Kidney glomerular epithelial cell (primary cell): ENCODE measurements at places on chromosomes 3 and 15.

- no peak for DNase-seq
Measured at GRCh38 chr15:70358871-70359647, 261.3 kb upstream of the TLE3 start.

DNA sequence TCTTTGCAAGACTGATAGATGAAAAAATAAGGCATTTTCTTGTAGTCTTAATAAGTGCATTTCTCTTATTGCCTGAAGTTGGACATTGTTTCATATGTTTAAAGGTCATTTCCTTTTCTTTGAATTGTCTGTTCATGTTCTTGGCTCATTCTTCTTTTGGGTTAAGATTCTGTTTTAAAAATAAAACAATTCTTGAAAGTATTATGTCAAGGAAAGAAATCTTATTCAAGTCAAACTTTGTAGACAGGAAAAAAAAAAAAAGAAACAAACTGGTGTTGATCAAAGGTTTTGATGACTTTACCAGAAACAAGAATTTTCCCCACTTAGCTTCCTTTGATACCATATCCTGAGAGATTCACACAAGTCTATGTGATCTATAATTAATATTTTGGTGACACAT lies 132.9 kb upstream of the AADACL2 start:
- DNase-seq, result no peak

DNA sequence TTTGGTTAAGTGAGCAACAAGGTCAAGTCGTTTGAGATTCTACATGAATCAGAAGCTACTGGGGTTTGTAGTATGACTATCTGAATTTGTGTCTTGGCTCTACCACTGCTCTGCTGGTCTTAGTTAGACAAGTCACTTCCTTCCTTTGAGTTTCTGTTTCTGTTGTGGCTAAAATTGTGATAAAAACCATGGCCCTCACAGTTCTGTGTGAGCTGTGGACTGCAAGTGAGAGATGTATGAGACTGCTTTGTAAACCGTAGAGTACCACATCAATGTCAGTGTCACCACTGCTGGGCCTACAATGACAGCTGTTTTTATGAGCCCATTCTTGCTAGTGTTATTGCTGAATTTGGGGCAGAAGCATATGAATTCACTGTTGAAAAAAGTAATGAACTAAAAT lies 32.7 kb downstream of the RARB start:
- no peak for DNase-seq

DNA sequence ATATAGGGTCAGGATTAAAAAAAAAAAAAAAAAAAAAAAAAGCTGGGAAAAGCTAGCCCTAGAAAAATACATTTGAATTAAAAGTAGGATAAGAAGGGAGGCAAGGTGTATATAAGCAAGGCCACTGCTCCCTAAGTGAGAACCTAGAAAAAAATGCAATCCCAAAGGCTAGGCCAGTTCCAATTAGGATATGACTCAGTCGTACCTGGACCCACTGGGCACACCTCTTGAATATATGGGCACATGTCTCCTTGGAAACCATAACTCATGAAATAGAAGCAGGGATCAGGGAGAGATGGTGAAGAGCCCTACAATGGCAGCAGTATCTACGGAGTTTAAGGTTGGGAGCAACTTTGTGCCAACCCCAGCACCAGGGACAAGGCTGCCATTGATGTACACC lies 314.1 kb upstream of the IL12A start:
- no peak for DNase-seq

DNA sequence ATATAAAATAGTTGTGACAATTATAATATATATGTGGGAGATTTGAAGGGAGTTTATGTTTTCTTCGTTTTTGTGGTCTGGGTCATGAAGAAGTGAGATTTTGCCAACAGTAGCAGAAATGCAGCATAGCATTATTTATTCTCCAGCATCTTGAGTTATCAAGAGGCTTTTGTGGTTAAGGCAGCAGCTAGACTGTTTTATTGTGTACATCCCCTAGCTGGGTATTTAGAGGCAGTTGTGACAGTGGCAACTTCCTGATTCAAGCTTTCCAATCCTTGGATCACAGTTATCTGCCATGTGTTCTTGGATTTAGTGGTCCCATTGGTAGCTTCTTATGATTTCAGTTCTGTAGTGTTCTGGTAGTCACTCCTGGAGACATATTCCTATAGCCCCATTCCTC lies 29.0 kb downstream of the ARIH1 start:
- no peak for DNase-seq

GRCh38 chr15:53658827-53659555 lies 100.5 kb downstream of the WDR72 start:
- no peak for DNase-seq

DNA sequence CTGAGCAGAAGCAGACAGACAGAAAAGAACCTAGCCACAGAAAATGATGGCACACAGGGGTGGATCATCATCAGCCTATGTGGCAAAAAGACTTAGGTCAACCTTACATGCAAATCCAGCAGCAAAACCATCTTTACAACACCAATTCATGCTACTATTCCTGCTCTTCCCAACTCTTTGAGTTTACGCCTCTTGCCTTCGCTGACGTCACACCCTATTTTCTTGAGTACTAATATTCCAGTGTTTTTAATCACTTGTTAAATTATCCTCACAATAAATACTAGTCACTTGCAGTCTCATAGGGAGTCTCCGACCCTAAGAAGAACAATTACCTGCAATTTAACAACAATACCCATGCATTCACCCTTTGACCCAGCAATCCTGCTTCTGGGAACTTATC lies 6.0 kb upstream of the PSMD6 start:
- no peak for DNase-seq
